ENCODE measurements at places on chromosomes 7 and 10.

GRCh38 chr7:104328296-104328969, at the start of gene LHFPL3:
LHFPL3 (plus strand) TSS chr7:104328603.
- DNase-seq = no peak

- no peak for DNase-seq
These were observed 10.4 kb upstream of the ZNF485 start for GRCh38 chr10:43595739-43596298.

- DNase-seq = no peak
These were observed 4.8 kb downstream of the INA start for GRCh38 chr10:103281753-103282152.

DNA sequence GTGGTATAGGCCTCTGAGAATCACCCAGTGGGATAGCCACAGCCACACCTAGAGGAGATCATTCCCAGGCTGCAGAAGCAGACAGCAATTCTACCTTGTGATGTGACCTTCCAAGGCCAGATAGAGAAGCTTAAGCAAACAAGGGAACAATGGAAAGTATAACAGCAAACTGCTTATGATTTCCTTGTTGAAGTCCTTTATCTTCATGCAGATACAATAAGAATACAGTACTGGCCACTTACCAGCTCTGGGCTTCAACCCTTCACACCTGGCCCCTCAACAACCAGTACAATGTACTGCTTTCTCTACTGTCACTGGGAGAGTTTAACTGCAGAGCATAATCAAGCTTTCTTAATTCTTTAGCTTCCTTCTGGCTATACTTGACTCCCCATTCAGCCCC, 22.6 kb upstream of the DDX50 start:
- no peak for DNase-seq

DNA sequence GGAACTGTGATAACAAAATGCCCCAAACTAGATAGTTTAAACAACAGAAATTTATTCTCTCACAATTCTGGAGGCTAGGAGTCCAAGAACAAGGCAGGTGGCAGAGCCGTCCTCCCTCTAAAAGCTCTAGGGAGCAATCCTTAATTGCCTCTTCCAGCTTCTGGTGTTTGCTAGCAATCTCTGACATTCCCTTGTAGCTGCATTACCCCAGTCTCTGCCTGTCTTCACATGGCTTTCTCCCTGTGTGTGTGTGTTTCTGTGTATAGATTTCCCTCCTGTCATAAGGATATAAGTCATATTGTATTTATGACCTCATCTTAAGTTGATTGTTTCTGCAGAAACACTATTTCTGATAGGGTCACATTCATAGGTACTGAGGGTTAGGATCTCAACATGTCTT, 177.5 kb downstream of the WNT2 start:
- no peak for DNase-seq

DNA sequence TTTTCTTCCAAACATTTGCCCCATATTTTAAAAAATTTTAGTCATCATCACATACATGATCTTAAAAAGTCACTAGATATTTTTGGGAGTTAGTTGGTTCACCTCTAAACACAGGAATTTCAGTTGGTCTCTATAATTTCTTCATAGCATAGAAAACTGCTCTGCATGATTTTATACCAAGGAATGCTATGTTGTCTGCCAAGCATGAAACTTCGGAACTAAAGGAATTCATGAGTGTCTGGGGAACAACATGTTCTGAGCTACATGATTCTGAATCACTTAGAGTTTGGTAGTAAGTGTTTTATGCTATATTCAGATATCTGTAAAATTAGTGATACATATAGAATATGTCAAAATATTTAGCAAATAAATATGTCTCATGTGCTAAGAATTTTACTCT, 957.8 kb downstream of the GATA3 start:
- DNase-seq = no peak

Measured in stimulated activated CD4-positive, alpha-beta T cell treated with anti-CD3 and anti-CD28 coated beads, Interleukin-4, amount 100 ng/mL, for 4 hours (primary cell).